ENCODE measurements at places on chromosomes 6 and 20.

- DNase-seq: no peak
Measured at GRCh38 chr20:59578436-59579403, 25.6 kb upstream of the PHACTR3 start.

- DNase-seq: no peak
Measured at GRCh38 chr6:1724124-1724523, 114.4 kb downstream of the FOXC1 start.

- no peak for DNase-seq
Measured at GRCh38 chr6:96760153-96760687, 77.1 kb downstream of the GPR63 start.

DNA sequence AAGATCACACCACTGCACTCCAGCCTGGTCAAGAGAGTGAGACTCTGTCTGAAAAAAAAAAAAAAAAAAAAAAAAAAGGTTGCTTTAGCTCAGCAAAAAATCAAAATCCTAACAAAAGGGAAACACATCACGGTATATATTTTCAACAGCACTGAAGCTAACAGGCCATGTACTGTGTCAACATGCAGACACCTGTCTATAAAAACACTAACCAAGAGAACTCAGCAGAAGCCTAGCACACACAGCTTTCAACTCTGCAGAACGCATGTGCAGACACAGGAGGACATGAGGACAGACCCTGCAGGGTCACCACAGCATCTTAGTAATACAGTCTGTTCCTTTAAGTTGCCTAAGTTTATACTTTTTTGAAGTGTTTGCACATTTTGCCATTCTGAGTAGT is 13.5 kb downstream of the NINL start:
- DNase-seq: no peak

DNA sequence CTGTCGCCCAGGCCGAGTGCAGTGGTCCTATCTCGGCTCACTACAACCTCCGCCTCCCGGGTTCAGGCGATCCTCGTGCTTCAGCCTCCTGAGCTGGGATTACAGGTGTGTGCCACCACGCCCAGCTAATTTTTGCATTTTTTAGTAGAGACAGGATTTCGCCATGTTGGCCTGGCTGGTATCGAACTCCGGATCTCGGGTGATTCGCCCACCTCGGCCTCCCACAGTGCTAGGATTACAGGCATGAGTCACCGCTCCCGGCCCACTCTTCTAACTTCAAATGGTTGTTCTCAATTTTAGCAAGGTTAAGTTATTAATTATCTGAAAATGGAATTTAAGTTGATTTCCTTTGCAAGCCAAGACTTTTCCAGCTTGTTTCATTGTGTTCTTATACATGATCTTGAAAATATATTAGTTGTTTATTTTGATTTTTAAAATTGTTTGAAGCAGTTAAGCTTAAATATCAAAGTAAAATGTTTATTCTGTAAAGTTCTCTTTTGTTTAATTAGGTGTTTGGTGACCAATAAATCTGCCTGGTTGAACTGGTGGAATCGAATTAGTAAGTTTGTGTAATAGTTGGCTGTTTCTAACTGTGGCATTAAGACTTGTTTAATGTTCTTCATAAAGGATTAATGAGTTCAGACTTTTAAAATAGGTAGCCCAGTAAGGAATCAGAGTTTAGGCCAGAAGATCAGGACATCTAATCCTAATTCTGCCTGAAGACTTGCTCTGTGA is 2.3 kb downstream of the PM20D2 start:
- DNase-seq: no peak

DNA sequence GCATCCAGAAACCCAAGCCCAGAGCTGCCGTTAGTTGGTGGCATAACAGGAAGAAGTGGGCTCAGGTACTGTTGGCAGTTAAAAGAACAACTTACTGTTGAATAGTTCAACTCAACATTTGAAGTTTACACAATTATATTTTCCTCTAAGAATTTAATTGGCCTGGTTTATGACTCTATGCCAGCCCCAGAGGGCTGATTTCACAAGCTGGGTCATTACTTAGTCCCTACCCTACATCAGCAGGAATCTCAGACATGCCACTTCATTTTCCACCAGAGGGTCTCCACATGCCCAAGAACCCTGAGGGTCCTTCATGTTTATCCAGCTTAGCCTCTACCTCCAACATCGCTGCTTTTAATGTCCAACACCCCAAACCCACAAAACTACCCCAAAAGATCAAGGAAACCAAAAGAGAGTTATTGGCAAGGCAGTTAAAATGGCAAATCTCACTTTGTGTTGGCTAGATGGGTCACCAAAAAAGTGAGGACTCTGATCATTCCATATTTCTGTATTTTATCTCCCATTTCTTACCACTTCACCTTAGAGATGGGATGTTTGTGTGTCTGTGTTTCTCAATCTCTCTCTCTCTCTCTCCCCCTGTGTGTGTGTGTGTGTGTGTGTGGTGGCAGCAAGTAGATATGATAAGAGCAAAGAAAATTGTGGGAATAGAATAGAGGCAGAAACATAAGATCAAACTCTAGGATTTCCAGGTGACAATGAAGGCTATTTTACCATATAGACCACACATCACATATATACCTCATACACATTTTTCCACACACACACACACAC is 112.5 kb upstream of the TBX18 start:
- DNase-seq: no peak

DNA sequence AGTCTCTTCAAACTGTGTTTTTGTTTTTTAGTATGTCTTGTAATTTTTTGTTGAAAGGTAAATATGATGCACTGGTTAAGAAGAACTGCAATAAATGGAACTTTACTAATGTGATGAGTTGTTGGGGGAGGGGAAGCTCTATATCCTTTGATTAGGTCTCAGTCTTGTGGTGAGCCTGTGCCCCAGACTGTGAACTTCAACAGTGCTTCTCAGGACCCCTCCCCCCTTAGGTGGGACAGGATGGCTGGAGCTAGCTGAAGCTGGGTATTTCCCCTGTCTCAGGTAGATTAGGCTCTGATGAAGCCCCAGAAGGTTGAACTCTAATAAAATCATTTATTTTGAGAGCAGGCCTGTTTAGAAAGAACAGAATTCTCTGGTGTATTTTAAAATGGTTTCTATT is 31.4 kb upstream of the TASP1 start:
- no peak for DNase-seq

DNA sequence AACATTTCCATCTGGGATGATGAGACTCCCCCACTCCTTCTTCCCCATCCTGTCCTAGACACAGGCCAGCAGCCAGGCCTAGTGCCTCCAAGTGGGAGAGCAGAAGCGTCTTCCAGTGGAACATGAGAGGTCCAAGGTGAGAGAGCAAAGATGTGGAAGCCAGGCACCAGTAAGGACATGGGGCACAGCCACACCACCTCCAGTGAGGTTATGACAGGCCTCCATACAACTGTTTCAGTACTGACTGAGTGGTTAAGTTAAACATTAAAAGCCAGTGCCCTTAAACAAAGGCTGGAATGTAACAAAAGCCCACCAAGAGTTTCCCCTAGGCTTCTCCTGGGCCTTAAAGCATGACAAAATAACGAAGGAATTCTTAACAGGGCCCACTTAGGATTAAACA is 5.3 kb downstream of the ZBTB24 start:
- no peak for DNase-seq

- DNase-seq: no peak
Measured at GRCh38 chr6:113860181-113860955, 3.2 kb downstream of the MARCKS start.

- DNase-seq: no peak
Measured at GRCh38 chr6:111890988-111891387, 17.7 kb upstream of the FYN start.

GRCh38 chr6:1316489-1316971 is 4.6 kb downstream of the FOXQ1 start:
- no peak for DNase-seq

DNA sequence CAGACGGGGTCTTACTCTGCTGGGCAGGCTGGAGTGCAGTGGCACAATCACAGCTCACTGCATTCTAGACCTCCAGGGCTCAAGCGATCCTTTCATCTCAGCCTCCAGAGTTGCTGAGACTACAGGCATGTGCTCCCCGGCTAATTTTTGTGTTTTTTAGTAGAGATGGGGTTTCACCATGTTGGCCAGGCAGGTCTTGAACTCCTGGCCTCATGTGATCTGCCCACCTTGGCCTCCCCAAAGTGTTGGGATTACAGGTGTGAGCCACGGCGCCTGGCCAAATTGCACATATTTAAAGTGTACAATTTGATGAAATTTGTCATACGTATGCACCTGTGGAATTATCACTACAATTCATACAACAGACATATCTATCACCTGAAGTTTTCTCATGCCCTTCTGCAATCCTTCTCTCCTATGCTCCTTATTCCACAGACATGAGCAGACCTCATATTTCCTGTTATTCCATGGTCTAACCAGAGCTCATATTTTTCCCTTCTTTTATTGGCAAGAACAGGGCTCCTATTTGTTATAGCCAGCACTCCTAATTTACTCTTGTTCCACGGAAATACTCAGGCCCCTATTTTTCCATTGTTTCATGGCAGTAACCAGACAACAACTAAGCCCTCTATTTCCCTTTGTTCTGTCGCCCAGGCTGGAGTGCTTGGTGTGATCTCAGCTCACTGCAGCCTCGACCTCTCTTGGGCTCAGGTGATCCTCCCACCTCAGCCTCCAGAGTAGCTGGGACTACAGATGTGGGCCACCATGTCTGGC is 2.2 kb upstream of the CSTL1 start:
- no peak for DNase-seq

- DNase-seq: no peak
Measured at GRCh38 chr6:149305372-149305771, 12.1 kb upstream of the TAB2 start.

DNA sequence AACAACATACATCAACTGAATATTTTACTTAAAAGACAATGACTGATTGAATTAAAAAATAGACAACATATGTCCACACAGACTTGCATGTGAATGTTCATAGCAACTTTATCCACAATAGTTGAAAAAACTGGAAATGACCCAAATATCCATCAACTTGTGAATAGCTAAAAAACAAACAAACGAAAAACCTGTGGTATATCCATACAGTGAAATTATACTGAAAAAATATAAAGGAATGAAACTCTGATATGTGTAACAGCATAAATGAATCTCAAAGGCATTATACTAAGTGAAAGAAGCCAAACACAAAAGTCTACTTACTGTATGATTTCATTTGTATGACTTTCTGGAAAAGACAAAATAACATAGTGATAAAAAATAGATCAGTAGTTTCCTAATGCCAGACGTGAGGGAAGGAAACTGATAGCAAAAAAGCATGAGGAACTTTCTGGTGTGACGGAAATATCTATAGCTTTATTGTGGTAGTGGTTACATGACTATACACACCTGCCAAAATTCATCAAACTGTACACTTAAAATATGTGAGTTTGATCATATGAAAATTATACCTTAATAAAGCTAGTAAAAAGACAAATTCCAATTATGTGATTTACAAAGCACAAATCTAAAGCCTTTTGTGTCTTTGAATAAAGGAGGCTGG is 123.2 kb downstream of the BACH2 start:
- no peak for DNase-seq

DNA sequence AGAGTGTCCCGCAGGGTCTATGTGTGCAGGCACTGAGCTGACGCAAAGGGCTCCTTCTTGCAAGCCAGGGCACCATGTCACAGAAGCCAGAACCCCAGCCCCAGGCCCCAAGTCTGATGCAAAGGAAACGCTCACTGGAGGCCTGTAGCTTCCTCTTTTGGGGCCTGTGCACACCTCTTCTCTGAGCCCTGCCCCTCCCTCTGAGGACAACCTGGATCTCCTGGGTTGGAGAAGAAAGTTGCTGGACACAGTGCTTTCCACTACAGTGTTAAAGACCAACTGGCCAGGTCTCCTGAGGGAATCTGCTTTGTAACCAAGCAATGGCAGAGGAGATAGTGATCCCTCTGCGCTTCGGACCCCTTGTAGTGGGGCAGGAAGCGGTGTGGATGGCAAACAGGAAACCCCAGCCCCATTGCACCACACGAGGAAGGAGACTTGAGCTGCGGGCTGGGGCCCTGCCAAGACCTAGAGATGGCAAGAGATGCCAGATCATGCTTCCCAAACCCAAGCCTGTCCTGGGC is 90.0 kb downstream of the PRND start:
- no peak for DNase-seq

DNA sequence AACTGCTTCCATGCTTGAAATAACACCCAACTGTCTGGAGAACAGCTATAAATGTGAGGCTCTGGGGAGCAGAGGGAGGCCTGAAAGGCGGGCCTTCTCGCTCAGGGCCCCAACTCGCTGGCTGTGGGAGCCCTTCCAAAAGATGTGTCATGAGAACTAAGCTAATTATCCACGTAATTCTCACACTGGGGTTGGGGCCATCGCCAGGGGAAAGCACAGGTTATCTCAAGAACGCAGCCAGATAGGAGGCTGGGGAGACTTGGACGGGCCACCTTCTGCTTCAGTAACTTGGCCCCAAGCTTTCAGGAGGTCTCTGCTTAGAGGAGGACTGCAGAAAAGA is 1.6 kb downstream of the PXDC1 start:
- DNase-seq: no peak

- no peak for DNase-seq
Measured at GRCh38 chr6:21777846-21778245, 184.3 kb downstream of the SOX4 start.

GRCh38 chr6:134111062-134111677 is 58.7 kb upstream of the SLC2A12 start:
- DNase-seq: peak; percentile 28

GRCh38 chr6:116514111-116514510 is 2.7 kb downstream of the CALHM5 start:
- DNase-seq: no peak

All from GM18507 (cell line).